ENCODE measurements at places on chromosomes 7 and 10. TPM values are rescaled to one million over a fixed set of nuclear protein-coding genes. Genes with fewer than 3 reads are reported as not detected.

Gene ATP5MK
- total RNA-seq = 331 TPM

Gene CYP3A5
- not detected for total RNA-seq

Gene SPDYE2B
- not detected for total RNA-seq

Gene PRKG1
- total RNA-seq = not detected

Gene MMD2
- total RNA-seq = not detected
